Stimulated activated CD8-positive, alpha-beta memory T cell treated with anti-CD3 and anti-CD28 coated beads, Interleukin-4, amount 100 ng/mL, for 1 hour (primary cell): ENCODE measurements at places on chromosomes 3 and 15.

DNA sequence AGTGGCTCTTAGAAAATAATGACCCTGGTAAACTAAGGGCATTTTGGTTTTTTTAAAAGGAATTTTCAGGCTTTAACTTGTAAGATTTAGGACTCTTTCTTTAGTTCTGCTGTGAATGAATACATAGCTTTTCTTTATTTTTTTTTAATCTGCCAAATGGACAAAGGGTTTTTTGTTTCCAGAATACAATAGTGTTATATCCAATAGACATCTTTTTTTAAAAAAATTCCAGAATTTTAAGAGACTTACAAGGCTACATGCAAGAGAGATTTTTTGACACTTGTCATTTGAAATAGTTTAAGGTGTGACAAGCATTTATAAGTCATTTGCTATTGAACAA lies 38.1 kb downstream of the SETMAR start:
- DNase-seq: no peak

GRCh38 chr3:76300746-76301145 lies 515.4 kb upstream of the ZNF717 start:
- DNase-seq: no peak

DNA sequence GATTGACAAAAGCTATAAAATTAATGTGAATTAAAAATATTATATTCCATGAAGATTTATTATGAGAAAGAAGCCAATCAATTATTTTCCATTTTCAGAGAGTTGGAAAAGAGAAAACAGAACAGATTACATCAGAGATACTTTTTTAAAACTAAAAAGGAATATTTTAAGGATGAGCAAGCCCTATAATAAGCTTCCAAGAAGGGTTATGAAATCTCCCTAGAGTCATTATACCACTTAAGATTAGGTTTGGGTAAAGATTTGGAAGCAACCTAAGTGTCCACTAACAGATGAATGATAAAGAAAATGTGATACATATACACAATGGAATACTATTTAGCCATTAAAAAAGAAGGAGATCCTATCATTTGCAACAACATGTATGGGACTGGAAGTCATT lies 51.6 kb upstream of the FSIP1 start:
- DNase-seq: no peak

DNA sequence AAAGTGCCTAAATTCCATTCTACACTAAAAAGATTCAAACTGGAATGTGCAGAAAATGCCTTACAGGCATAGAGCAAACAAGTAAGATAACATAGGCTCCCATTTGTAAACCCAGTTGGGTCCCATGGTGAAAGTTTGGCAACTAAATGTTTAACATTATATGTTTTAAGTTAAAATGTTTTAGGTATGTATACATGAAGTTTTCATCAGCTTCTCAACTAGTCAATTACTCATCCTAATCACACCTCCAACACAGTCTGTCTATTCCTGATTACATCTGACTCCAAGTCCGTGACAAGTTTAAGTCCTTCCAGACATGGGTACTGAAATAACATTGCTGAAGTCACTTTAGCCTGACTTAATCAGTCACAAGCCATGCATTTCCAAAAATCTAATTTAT lies 25.0 kb downstream of the MYLK start:
- DNase-seq: no peak
